ENCODE measurements at places on chromosomes 2 and 18.

DNA sequence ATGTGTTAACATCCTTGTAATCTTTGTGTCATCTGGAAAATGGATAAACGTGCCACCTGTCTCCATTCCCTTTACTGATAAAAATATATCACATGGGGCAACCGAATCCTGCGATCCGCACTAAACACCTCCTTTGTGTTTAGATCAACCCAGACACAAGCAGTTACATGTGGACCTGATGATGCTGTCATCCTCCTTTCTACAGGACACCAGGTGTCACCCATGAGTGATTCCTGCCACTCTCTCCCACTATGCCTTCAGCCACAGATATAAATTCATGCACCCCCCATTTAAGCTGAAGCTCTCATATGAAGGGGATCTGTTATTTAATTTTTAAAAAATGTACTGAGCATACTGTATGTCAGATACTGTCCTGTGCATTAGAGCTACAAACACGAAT is 81.3 kb downstream of the VIT start:
- DNase-seq = no peak

GRCh38 chr2:78681386-78681785 is 344.1 kb upstream of the REG3G start:
- no peak for DNase-seq

DNA sequence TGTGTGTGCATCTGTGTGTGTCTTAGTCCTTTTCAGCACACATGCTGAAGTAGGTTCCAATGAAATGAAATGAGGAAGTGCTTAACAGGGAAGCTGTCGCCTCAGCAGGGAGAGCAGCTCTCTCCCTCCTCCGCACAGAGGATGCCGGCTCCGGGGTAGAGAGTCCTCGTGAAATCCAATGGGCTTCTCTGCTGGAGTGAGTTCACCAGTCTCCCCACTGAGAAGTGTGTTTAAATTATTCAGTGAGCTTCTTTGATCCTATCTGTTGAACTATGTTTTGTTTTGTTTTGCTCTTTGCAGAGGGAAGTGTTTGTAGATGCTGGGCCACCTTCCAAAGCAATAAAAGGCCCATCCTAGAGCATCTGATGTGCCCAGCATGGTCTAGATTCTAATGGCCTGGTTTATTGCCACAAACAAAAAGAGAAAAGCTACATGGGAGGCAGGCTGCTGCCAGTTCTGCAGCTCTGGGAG is 6.7 kb downstream of the PPP1R7 start:
- no peak for DNase-seq

GRCh38 chr2:23516520-23517256 is 131.7 kb downstream of the KLHL29 start:
- no peak for DNase-seq

- DNase-seq = no peak
These were observed 46.6 kb downstream of the TSPYL6 start for GRCh38 chr2:54209379-54209778.

DNA sequence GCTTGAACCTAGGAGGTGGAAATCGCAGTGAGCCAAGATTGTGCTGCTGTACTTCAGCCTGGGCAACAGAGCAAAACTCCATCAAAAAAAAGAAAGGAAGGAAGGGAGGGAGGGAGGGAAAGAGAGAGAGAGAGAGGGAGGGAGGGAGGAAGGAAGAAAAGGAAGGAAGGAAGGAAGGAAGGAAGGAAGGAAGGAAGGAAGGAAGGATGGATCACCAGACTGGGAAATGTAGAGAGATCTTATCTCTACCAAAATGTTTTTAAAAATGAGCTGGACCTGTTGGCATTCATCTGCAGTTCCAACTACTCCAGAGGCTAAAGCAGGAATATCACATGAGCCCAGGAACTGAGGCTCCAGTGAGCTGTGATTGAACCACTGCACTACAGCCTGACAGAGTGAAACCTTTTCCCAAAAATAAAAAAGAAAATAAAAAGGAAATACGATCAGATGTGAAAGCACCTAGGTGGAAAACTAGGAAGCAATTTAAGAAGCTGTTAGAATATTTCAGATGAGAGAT is 239.4 kb downstream of the CDH7 start:
- no peak for DNase-seq

GRCh38 chr2:219218217-219218731 is 484 bp downstream of the ABCB6 start:
- no peak for DNase-seq
